ENCODE measurements at places on chromosomes 2 and 18.

GRCh38 chr2:171334171-171334570 is 99.6 kb downstream of the METTL8 start:
- no peak for DNase-seq

DNA sequence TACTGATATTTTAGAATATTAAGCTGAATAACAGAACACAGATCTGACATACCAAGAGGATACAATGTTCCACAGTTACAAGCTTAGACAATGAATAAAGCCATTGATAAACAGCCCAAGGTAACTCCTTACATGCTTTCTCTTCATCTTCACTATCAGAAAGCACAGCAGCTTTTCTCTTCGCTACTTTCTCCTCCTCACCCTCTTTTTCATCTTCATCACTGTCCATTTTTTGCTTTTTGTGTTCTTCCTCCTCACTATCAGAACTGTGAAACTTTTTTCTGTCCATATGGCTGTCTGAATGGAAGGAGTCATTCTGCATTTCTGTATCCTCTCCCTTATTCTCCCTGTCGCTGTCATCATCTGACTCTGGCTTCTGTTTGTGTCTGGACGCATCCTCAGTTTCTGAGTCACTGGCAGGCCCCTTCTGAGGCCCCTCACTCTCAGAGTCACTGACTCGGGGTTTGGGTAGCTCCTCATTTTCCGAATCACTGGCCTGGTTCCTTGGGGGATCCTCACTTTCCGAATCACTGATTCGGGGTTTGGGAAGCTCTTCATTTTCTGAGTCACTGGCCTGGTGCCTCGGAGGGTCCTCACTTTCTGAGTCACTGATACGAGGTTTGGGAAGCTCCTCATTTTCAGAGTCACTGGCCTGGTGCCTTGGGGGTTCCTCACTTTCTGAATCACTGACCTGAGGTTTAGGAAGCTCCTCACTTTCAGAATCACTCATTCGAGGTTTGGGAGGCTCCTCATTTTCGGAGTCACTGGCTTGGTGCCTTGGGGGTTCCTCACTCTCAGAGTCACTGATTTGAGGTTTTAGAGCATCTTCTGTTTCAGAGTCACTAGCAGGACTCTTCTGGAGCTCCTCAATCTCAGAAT is 21.5 kb downstream of the IWS1 start:
- no peak for DNase-seq

GRCh38 chr2:173589604-173590275 is 235.1 kb downstream of the CDCA7 start:
- no peak for DNase-seq

DNA sequence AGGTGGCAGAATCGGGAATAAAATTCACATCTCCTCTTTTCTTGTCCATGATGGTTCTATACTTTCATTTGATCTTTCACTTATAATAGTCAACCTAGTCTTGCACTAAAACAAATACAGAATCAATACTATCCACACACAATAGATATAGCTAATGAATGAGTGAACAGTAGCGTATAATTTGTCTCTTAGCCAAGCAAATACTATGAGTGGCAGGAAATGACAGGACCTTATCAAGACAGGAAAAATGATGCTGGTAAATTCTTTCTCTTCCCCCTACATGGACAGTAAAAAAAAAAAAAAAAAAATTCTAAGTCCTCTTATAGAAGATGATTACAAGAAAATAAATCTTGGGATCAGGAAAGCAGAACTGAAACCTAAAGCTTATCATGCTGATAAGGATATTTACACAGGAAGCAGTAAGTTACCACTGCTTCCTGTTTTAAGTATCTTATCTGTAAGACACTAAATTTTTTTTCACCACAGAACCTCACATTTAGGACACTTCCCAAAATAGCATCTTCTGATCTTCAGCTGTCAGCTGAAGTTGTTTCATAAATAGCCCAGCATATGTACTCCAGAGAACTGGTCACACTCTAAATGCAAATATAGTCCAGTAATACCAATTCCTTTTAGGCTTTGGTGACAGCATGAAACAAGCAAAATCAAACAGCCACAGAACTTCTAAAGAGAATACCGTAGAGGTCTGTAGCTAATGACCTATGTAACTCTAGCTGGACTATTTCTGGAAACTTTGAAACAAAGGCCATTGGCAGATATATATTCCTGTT is 27.0 kb downstream of the IRS1 start:
- no peak for DNase-seq

DNA sequence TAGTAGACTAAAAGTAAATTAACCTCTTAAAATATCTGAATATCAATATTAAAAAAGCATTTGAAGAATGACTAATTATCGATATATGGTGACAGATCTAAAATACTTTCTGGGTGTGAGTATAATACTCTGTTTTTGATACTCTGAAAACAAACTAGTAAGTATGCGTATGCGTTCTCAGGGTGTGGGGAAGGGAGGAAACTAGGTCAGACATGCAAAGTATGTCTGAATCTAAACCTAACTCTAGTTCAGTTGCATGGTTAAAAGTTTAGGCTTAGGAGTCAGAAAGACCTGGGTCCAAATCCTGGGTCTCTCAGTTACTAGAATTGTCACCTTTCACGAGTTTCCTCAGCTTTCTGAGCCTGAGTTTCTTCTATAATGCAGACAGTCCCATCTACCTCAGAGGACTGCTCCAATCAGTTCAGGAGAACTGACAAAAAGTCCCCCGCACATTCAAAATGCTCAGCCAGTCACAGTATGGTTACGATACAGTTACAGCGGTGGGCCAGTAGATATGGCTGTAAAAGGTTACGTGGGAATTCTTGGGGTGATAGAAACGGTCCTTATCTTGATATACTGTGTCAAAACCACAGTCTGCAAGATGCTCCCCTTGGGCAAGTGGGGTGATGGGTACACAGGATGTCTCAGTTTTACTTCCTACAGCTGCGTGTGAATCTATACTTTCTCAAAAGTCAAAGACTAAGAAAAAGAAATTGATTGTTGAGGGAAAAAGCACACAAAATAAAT is 29.2 kb downstream of the UNC50 start:
- peak; percentile 23 for DNase-seq
